ENCODE measurements at places on chromosomes 3 and 15. TPM values are rescaled to one million over a fixed set of nuclear protein-coding genes. Genes with fewer than 3 reads are reported as not detected.

The FRMD5 gene
- 19.7 TPM for total RNA-seq

The C3orf22 gene
- not detected for total RNA-seq

The ANKRD63 gene
- total RNA-seq: 0.49 TPM

The NPRL2 gene
- 15.2 TPM for total RNA-seq

The IL17RD gene
- total RNA-seq: 47.5 TPM

The SERPINI2 gene
- 0.74 TPM for total RNA-seq

The DYNC1LI1 gene
- 86.5 TPM for total RNA-seq

The MGLL gene
- total RNA-seq: 35.7 TPM

The NOX5 gene
- not detected for total RNA-seq

The IRAK2 gene
- total RNA-seq: 3.4 TPM

The FBXO40 gene
- total RNA-seq: under 0.01 TPM

The CPLX3 gene
- 0.49 TPM for total RNA-seq

The SIN3A gene
- 30.2 TPM for total RNA-seq

The ILDR1 gene
- total RNA-seq: not detected

The SEC22C gene
- 46.2 TPM for total RNA-seq

The SYNPR gene
- total RNA-seq: 44.5 TPM

The ARL14 gene
- total RNA-seq: not detected

The LRRIQ4 gene
- total RNA-seq: 0.49 TPM

The GYG1 gene
- 4.4 TPM for total RNA-seq

The CFAP44 gene
- total RNA-seq: 5.4 TPM

The SCG5 gene
- total RNA-seq: 101 TPM

The CGNL1 gene
- 5.2 TPM for total RNA-seq

The CAMP gene
- not detected for total RNA-seq

The APOD gene
- total RNA-seq: 7.4 TPM

The STRIT1 gene
- total RNA-seq: not detected

The TAMM41 gene
- total RNA-seq: 10.3 TPM

The PLSCR5 gene
- total RNA-seq: 0.25 TPM

The PLAAT1 gene
- total RNA-seq: 11.3 TPM

The MAGEL2 gene
- 2.0 TPM for total RNA-seq

The TEX55 gene
- total RNA-seq: not detected

The SLC12A8 gene
- total RNA-seq: 0.98 TPM

The NPAP1 gene
- 0.49 TPM for total RNA-seq

The SGO1 gene
- 2.0 TPM for total RNA-seq

The RBPMS2 gene
- not detected for total RNA-seq

The ARRDC4 gene
- total RNA-seq: 39.6 TPM

The EFHB gene
- total RNA-seq: 4.2 TPM

The CYP1A2 gene
- not detected for total RNA-seq

The C15orf40 gene
- total RNA-seq: 6.1 TPM

The UNC45A gene
- total RNA-seq: 26.1 TPM

The ABHD17C gene
- total RNA-seq: 15.7 TPM

The CCR9 gene
- not detected for total RNA-seq

The FOXB1 gene
- not detected for total RNA-seq

The LRTM1 gene
- total RNA-seq: not detected

The LAMB2 gene
- 56.3 TPM for total RNA-seq

The CPN2 gene
- not detected for total RNA-seq

The NDN gene
- 76.7 TPM for total RNA-seq

The ZBED2 gene
- total RNA-seq: not detected

The SAMMSON gene
- not detected for total RNA-seq

The PLXND1 gene
- 24.1 TPM for total RNA-seq

The ROPN1 gene
- not detected for total RNA-seq

The NUTM1 gene
- total RNA-seq: not detected

The CHRNA3 gene
- under 0.01 TPM for total RNA-seq
